Spleen (tissue), 13 donors: ENCODE measurements at places on chromosomes 11 and 22.

DNA sequence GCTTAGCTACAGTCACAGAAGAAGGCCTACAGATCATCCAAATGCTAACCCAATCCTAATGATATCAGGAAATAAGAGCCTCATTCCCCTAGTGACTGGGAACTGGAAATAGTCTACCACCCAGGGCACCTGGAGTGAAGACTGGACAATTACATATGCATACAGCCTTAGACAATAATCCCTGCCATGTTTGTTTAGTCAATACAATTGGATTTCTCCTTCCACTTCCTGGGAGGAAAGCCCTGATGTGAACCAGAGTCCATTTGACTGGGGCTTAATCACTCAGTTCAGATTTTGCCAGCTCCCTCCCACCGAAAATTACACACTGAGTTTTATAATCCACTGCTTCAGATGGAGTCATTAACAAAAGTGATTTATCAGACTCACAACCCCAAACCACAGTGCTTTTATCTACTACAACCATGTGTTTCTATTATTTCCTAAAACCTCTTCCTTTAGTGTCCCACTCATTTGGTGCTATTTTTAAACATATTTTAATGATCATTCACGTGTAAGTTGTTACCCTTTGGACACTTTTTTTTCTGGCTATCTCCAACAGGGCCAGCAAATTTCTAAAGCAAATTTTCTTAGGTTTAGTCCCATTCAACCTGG, 29.9 kb downstream of the CWF19L2 start:
- DNase-seq: no peak

- DNase-seq: peak; percentile 34
Observed at GRCh38 chr22:43451371-43452050, 39.7 kb downstream of the MPPED1 start.

DNA sequence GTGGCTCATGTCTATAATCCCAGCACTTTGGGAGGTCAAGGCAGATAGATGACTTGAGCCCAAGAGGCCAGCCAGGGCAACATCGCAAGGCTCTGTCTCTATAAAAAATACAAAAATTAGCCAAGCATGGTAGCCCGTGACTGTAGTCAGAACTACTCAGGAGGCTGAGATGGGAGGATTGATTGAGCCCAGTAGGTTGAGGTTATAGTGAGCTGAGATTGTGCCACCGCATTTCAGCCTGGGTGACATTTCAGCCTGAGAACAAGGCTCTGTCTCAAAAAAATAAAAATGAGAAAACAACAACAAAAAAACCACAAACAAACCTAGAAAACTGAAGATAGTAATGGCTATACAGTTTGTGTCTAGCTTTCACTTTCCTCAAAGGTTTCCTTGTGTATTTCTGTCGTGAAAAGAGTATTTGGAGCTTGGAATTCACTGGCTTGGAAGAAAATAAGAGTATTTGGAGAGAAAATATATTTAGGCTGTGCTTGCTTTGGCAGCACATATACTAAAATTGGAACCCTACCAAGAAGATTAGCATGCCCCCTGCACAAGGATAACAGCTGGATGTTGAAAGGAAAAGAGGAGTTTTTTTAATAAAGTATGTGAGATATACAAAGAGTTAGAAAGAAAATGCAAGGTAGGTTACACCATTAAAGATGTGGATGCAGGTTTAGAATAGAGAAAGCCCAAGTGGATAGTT, 3.9 kb upstream of the BIRC3 start:
- no peak for DNase-seq

GRCh38 chr11:32341620-32342613, 93.4 kb downstream of the WT1 start:
- DNase-seq: no peak

- no peak for DNase-seq
Observed at GRCh38 chr11:2565447-2566222, 120.8 kb downstream of the KCNQ1 start.

- no peak for DNase-seq
Observed at GRCh38 chr11:64419818-64420485, 61.0 kb downstream of the RPS6KA4 start.

DNA sequence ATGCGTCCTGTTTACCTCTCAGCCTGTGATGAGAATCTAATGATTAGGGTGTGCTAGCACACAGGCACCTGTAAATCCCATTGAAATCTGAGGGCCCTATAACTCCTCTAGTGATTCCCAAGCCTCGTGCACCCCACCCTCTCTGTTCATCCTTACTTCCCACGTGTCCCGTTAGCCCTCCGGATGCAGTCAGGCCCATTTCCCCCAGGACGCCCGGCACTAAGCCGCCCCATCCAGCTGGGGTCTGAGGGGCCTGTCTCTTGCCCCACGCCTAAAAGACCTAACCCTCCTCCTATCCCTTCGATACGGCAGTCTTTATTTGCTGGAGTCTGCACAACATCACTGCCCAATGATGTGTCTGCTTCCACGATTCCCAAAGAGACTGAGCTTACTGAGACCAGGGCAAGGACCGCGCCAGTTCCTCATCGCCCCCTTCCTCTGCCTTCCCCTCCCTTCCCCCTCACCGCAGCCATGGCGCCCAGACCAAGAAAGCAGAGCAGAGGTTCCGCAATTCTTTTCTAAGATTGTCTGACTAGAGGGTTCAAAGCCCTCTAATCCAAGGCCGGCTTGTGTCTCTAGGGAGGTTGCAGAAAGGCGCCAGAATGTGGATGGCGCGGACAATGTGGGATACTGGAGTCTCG, 1.1 kb upstream of the FADS2 start:
- DNase-seq: peak; percentile 81

GRCh38 chr11:64759131-64759721, 548 bp downstream of the PYGM start:
- DNase-seq: no peak

DNA sequence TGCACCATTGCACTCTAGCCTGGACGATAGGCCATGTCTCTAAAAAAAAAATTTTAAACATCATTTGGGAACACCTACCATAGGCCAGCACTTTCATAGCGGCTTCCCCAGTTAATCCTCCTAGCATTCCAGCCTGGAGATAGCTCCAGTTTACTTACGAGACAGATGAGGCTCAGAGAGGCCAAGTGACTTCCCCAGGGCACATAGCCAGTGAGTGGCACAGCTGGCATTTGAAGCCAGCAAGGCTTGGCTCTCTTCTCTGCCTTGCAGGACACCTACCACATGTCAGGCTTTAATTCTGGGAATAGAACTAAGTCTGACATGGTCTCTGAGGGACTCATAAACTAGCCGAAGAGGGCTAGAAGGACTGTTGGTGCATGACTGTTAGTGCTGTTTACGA, 4.9 kb upstream of the TAGLN start:
- no peak for DNase-seq

DNA sequence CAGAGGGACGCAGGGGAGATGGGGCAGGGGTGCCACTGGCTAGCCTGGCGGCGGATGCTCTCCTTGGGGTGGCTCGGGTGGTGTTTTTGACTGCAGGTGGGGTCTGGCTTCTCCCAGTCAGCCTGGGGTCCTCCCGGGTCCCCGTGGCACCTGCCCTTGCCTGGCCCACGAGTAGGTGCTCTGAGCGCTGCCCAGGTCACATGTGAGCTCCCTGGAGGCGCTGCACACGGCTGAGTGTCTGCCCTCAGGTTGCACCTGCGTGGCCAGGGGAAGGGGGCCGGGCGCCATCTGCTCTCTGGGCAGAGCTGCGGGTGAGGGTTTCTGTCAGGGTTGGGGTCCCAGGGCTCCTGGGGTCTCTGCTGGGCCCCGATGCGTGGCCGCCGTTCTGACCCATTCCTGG, 5.2 kb downstream of the TSPAN4 start:
- no peak for DNase-seq

DNA sequence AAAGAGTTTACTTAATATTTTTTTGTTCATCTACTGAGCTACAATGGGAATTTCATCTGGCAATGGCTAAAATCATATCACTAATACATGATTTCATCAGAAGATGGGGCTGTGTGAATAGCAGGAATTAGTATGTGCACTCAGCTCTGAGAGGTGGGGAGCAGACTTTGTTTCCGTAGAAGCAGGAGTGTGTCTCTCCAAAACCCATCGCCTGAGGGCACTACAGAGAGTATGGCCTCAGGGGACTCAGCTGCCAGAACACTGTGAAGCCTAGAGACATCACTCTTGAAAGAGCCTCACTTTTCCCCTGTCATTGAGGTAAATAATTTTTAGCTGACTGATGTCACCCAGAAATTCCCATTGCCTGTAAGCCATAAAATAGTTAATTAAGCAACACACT, 261.4 kb upstream of the ISX start:
- DNase-seq: no peak

DNA sequence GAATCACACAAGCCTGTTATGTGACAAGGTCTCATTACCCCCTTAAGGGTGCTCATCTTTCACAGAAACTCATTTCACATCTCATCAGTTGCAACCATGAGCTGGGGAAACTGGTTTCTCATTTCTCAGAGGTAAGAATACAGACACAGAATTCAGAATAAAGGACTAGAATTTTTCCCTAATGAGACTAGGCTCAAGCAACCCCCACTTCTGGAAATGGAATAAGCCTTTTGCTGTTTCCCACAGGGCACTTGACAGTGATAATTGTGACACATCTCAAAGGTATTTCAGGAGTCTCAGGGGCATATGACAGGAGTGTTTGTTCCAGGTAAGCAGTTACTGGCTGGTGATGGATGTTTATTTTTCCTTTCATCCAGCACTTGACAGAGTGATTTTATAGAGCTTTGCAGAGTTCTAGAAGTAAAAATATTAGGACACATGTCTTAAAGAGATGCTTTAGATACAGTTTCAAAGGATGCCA, 112.9 kb upstream of the DDI1 start:
- DNase-seq: no peak

GRCh38 chr11:11993839-11994238, 14.6 kb downstream of the DKK3 start:
- DNase-seq: no peak

- DNase-seq: no peak
Observed at GRCh38 chr11:72042064-72042745, 38.1 kb downstream of the NUMA1 start.

- DNase-seq: no peak
Observed at GRCh38 chr22:24867323-24868022, 61.5 kb downstream of the SGSM1 start.

GRCh38 chr22:33081686-33082590, 23.8 kb upstream of the SYN3 start:
- DNase-seq: no peak

GRCh38 chr11:80899381-80899780, 1458.6 kb upstream of the TENM4 start:
- DNase-seq: no peak

DNA sequence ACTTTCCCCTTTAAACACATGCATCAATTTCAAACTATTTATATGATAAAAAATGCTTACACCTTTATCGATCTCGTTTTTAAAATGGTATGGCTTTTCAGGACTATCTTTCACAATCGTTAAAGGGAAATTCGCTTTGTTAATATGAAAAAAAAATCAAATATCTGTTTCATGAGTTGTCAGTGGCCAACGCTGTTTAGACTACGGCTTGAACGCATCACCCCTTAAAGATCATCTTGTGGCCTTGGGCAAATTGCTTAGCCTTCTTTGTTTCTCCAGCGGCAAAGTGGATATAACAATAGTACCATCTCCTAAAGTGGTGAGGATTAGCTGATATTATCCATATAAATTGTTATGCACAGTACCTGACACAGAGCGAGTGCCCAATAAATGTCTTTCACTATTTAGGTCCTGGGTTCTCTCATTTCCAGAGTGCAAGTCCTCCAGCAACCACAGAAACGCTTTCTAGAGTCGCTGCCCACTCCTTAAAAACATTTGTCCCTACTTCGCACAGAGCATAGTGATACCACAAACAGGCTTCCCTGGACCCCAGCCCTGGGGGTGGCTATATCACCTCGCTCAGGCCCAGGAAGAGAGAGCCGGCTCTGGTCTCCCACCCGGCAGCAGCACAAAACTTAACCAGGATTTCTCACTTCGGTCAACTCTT, 904 bp downstream of the SLC35F2 start:
- DNase-seq: no peak

- no peak for DNase-seq
Observed at GRCh38 chr22:21100149-21101032, 54.6 kb downstream of the LRRC74B start.

- no peak for DNase-seq
Observed at GRCh38 chr11:119978696-119979095, 159.2 kb downstream of the TRIM29 start.

- DNase-seq: no peak
Observed at GRCh38 chr11:76523786-76524436, 79.1 kb downstream of the EMSY start.

DNA sequence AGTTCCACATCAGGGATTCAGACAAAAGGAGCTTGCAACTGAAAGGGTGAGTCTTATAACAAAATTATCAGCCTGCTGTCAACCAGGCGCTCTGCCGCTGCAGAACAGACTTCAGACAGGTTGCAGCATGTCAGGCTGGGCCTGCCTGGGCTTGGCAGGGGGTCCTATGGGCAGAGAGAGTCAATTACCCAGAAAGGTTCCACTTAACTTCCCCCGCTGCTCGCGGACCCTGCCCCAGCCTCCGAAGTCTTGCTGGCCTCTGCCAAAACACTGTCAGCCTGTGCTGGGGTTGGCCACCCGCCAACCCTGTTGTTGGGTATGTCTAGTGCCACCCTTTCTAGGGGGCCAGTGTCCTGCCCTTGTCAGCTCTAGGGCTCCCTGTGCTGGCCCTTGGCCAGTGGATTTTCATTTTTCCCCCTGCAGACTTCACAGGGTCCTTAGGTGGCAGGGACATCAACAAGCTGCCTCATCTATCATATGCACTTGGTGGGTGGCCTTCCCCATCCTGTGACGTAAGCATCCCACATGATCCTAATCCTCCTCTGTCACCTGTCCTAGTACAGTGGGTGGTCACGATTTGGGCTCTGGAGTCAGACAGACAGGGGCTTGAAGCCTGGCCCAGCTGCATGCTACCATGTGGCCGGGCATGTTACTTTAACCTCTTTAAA, 166.5 kb upstream of the CADM1 start:
- no peak for DNase-seq

DNA sequence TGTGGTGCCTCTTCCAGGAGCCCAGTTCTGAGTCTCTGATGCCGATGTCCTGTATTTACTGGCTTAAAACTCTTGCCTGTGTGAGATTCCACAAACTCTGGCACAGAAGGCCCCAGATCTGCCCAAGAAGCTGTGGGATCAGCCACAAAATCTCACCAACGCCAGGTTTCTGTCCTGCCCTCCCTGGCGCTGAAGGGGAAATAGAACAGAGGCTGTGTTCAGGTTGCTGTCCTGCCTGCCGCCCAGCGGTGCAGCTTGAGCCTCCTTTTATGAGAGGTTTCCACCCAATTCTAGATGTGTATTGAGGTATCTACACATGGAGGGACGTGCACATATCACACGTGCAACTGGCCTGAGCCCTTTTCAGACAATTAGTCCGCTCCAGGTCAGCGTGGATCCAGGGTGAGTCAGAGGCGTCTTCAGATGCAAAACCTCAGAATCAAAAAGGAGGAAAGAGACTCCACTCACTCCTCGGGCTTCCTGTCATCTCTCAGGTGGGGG, 2.2 kb downstream of the TMEM80 start:
- no peak for DNase-seq

- DNase-seq: no peak
Observed at GRCh38 chr11:69430566-69430965, 50.9 kb upstream of the LINC01488 start.
